ENCODE measurements at places on chromosomes 7 and 10.
A peak's percentile ranks its signal among the peaks of the same experiment; 100 is the strongest.

DNA sequence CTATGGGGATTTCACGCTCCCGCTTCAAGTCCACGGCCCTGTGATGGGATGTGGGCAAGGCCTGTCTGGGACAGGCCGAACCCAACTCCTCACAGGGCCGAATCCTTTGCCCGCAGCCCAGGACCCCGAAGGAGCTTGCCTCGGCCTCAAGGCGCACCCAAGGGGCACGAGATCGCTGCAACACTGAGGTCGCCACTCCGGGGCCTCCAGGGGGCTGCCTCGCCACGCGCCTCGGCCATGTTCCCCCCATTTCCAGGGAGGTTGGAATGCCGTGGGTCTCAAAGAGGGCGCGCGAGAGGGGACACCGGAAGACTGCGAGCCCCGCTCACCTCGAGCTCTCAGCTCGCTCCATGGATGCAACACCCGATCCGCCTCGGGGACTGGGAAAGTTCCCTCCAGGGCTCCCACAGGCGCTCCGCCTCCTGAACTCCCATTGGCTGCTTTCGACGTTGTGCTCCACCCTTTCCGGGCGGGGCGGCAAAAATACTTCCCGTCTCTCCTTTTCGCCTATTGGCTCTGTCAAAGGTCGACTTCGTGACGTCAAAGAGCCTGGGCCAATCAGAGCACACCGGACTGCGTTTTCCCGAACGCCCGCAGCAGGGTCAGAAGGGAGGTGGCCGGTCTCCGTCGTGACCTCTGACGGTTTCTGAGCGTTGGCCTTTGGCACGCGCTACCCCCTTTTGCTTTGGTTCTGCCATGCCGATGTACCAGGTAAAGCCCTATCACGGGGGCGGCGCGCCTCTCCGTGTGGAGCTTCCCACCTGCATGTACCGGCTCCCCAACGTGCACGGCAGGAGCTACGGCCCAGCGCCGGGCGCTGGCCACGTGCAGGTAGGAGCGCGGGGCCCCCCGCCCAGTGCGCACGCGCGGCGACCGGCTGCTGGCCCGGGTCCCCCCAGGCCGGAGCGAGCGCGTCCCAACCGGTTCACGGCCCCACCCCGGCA is at the start of the genes AIMP2 and PMS2:
AIMP2 (plus strand) TSS at position 605 of the 944 bp plus-strand sequence; CDS start at position 697, 92 bp downstream.
PMS2 (minus strand) TSS at position 382 of the 944 bp plus-strand sequence; CDS start at position 352, 30 bp downstream.
- DNase-seq = peak; percentile 92

DNA sequence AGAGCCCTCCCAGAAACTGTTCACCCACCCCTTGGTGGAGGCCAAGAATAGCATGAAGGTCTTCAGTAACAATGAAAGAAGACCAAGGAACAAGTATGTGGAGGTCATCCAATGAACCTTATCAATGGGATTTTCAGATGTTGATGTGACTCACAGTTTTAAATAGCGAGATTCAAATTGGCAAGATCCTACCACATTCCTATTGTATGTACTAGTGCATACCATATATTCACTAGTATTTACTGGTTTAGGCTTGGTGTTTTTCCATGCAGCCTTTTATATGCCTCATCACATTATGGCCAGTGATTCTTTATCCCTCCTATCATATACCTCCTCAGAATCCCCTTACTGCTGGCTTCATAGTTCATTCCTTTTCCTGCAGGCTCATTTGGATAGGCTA is 54.4 kb downstream of the ITGB8 start:
- peak; percentile 65 for DNase-seq

- no peak for DNase-seq
Observed at GRCh38 chr10:92242910-92243671, 47.8 kb downstream of the CPEB3 start.

DNA sequence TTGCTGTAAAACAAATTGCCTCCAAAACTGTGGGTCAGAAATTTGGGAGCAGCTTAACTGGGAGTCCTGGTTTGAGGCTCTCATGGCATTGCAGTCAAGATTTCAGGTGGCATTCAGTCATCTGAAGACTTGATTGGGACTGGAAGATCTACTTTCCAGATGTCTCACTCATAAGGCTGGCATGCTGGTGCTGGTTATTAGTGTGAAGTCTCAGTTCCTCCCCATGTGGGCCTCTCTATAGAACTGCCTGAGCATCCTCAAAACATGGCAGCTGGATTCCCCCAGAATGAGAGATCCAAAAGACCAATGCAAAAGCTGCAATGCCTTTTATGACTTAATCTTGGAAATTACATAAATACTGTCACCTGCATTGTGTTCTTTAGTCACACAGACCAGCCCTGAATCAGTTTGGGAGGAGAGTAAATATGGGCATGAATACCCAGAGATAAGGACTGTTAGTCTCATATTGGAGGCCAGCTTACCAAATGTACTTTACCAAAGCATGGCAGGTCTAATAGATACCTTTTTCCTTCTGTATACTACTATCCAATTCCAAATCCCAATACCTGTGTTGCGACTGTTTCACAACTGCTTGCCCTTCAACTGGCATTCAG is 6.5 kb upstream of the HERPUD2 start:
- DNase-seq = no peak

- peak; percentile 92 for DNase-seq
Observed at GRCh38 chr7:116395141-116395791, 104.3 kb upstream of the CAV2 start.

- DNase-seq = no peak
Observed at GRCh38 chr10:43200538-43201390, 62.5 kb downstream of the CSGALNACT2 start.

DNA sequence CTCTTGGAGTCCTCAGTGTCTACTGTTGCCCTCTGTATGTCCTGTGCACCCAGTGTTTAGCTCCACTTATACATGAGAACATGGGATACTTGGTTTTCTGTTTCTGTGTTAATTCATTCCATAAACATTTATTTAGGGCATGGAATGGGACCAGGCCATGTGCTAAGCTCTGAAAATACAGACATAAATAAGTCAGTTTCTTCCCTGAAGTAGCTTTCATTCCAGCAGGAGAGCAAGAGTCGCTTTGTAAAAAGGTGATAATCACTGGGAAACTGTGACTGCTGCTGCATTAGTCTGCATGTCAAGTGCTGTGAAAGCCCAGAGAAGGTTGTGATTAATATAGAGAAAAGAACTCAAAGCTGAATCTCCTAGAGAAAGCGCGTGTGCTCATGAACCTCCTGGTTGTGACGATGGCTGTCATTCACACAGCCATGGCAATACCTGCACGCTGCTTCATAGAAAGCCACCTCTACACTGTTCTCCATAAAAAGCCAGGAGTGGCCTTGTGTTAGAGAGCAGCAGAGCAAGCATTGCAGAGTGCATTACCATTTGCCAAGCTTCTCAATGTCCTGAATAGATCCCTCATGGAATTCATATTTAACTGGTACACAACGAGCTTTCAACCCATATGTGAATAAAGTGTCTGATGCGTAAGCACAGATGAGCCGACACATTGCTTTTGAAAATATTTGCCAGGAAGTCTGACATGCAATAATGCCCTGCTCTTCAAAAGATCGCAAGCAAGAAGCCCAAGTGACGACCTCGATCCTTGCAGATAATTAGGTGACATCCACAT is 30.6 kb upstream of the PITRM1 start:
- DNase-seq = no peak

- DNase-seq = no peak
Observed at GRCh38 chr10:14875941-14876340, 2.7 kb upstream of the SUV39H2 start.
